ENCODE measurements at places on chromosomes 6 and 20.

DNA sequence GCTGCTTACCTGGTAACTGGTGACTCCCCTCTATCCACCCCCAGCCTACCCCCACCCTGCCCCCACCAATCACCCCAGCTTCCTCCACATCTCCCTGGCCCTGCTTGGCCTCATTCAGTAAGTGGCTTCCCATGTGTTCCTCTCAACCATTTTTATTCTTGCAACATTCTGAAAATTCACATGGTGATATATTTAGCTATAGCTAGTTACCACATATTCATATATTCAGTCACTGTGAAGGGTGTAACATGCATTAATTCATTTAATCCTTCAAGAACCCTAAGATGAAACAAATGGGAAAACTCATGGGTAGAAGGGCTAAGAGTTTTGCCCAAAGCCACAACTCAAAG is 95.4 kb upstream of the CEP85L start:
- DNase-seq, result no peak

DNA sequence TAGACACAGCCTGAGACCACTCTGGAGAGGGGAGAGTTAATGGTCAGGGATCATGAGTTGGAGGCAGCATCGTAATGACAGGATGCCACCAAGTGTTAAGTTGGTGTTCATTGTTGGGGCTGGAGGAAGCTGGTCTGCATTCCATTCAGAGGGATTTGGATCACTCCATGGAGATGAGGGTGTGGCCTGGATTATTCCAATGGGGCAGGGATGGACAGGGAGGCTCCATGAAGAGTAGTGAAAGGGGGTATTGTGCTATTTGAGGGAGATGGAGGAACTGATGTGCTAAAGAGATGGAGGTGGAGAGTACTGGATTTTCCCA is 1.1 kb downstream of the SAPCD1 start:
- DNase-seq, result no peak

GRCh38 chr20:5569021-5569420 is 181.2 kb upstream of the SHLD1 start:
- no peak for DNase-seq

DNA sequence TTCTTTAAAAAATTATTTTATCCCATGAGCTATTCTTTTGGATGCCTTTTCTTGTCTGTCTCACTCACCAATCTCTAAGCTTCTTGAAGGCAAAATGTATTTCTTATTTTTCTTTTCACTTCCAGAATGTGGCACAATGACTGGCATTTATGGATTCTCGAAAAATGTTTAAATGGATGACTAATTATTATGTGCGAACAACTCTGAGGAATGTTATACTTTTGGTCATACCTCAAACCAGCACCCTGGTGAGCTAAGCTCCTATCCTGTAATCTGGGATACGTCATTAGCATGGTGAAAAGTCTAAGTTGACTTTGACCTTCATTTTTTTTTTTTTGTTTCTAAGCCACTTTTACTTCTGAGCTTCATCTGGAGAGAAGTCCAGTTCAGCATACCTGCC is 214.0 kb upstream of the CEP162 start:
- DNase-seq, result no peak

- no peak for DNase-seq
Observed at GRCh38 chr6:54655162-54655561, 191.4 kb upstream of the FAM83B start.

DNA sequence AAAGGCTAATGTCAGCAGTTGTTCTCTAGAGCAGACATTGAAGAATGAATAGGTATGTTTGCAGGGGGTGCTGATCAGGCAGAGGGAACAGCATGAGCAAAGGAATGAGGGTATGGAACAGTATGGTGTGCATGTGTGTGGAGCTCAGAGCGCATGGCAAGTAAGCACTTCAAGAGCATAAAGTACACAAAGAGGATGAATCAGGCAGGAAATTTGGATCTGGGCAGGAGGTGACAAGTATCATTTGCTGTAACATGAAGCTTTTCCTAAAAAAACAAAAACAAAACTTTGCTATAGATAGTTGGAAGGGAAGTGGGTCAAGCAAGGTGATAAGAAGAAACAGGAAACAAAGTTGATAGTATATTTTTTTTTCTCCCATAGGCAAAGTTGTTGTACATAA is 746.8 kb downstream of the HDGFL1 start:
- DNase-seq, result no peak

DNA sequence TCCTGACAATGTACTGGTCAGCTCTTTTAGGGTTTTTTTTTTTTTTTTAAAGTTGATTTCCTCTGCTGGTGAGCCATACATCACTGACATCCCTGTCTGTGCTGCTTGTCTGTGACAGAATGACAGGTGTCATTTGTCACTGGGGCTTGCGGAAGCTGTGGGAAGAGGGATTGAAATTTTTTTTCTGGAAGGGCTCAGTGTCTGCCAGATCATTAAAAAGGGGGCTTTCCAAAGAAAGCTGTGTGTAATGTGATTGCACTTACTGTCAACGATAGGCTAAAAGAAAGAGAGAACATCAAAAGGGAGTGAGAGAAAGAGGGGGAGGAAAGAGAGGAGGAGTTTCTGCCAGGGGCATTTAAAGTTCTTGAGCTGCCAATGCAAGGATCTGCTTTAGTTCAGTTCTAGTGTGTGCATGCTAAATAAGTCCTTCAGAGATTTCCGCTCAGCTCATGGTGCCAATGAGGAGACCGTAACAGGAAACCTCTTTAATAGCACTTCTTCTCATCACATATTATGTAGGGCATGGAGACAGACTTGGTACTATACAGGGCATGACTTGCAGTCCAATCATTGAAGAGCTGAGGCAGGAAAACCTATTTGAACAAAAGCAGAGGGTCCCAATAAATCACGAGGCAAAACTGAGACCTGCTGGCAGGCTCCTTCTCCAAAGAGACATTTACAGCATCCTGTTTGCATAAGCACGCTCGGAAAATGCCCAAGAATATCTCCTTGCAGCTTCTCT is 177.2 kb downstream of the TSHZ2 start:
- DNase-seq, result no peak

Data from AG04450 (cell line).